ENCODE measurements at places on chromosomes 6 and 20.

DNA sequence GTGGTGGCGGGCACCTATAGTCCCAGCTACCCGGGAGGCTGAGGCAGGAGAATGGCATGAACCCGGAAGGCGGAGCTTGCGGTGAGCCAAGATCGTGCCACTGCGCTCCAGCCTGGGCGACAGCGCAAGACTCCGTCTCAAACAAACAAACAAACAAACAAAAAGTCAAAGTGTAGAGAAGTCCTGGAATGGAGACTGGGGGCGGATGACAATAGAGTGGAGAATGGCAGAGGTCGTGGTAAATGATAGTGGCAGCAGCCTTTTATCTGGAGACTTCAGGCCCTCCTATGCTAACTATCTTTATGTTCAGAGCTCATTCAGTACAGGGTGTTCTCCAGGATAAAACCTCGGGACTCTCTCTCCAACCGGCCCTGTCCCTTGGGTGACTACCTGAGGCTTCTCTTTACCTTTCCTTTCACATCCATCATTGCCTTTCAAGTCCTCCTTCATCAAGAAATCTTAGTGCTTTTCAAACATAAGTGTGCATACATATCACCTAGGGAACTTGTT is 1.4 kb upstream of the FKBPL start:
- DNase-seq: no peak

DNA sequence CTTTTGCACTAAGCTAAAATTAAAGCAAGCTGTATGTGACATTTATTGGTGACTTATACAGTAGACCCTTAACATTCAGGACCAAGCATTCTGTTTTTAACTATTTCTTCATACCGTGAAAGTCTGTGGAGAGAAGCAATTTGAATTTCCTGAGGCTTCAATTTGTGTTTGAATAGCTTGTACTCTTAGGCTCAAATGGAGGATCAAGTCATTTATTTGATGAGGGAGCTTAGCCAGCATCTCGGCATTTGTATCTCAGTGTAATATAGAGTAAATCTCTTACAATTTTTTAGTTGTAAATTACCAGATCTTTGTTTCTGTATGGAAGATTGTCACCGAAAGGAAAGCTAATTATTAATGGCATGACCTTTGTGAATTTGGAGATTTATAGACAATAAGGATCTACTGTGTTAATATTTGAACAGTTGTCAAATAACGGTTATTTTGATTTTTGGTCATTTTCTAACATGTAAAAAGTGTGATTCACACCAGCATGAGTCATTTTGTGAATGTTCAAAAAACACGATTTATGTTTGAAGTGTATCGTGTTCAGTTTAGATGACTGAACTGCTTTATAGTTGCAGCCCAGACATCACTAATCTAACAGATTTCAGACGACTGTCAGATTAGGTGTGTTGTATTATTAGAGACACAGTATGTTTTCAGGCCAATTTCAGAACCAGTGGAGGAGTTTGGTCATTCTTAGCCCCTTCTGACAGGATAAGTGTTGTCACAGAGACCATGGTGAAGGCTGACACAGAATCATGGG is 332.9 kb downstream of the CDKAL1 start:
- no peak for DNase-seq

DNA sequence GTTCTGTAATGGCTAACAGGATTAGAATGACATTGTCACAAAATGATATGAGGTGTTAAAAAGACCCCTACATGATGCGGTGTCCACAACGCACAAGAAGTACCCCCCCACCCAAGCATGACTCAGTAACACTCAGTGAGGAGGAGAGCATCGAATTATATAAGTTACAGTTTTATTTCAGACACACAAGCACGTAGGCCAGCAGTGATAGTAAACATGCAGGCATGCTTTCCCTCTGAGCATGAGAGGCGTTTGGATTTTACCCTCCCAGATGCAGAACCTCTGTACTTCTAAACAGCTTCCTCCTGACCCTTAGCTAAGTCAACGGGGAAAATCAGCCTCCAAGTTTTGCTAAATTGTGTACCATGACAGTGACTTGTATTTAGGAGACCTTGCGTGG is 23.9 kb downstream of the GNAS start:
- no peak for DNase-seq

DNA sequence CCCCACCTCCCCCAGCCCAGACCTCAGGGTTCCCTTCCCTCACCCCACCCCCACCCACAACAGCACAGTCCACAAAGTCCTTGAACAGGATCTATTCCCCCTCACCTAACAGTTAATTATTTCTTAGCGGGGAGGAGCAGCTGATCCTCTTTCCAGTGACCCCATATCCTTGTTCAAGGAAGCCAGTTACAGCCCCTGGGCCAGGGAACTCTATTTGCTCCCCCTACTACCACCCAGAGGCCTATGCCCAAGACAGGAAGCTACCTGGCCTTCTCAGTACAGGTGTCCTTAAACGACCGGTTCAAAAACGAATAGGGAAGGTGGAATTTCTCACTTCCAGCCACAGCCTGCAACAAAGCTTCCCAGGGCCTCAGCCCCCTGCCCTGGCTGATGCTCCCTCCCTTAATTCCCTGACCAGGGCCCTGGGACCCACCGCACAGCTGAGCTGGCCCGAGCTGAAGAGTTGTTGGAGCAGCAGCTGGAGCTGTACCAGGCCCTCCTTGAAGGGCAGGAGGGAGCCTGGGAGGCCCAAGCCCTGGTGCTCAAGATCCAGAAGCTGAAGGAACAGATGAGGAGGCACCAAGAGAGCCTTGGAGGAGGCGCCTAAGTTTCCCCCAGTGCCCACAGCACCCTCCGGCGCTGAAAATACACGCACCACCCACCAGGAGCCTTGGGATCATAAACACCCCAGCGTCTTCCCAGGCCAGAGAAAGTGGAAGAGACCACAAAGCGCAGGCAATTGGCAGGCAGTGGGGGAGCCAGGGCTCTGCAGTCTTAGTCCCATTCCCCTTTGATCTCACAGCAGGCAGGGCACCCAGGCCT is 778 bp downstream of the MCCD1 start:
- DNase-seq: no peak

GRCh38 chr20:37347347-37347823 is 1.4 kb downstream of the SRC start:
- DNase-seq: no peak

DNA sequence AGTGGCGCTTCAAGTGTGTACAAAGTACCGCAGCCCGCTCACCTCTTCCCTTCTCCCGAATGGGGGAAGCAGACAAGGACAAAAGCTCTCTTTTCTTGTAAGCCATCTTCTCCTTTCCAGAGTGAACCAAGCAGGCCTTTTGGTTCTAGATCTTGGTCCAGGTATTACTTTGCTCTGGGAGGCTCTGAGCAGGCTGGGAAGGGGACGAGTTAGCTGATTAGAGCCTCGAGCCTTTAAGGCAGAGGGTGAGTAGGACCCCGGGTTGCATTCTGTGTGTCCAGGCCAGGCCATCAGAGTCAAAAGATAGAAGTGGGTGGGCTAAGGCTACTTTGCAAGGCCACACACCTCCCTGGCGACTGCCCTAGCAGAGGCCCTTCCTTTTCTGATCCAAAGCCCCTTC is 57.6 kb downstream of the GTF2H5 start:
- no peak for DNase-seq

DNA sequence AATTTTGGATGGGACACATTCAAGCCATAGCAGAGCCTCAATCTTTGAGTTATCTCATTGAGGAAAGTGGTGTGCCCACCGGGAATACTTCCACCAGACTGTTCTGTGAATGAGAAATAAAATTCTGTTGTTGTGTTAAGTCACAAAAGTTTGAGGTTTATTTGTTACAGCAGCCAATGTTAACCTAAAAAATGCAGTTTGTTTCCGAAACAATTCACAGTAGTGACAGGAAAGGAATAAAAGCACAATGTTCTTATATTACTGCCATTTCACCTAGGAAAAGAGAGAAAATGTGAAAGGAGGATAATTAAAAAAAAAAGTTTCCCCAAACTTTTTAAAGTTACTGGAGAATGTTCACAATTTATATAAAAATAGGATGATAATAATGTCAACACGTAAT is 344.6 kb downstream of the CD83 start:
- DNase-seq: no peak

Measured in activated T-cell treated with anti-CD3 and anti-CD28 coated beads, Interleukin-2, amount 50 U/mL, for 72 hours (primary cell).